ENCODE measurements at places on chromosomes 13 and 19.

- no peak for DNase-seq
- H3K4me1 ChIP-seq, result peaks cover 12% of the 10 kb centered on the region
- no peaks in the 10 kb centered on the region for H3K36me3 ChIP-seq
- H3K27ac ChIP-seq, result no peak overlapping the region
- H3K27me3 ChIP-seq, result peaks cover 21% of the 10 kb centered on the region
- no peak overlapping the region for H3K4me3 ChIP-seq
These were observed 6.9 kb upstream of the AMER2 start for GRCh38 chr13:25179011-25179410.

DNA sequence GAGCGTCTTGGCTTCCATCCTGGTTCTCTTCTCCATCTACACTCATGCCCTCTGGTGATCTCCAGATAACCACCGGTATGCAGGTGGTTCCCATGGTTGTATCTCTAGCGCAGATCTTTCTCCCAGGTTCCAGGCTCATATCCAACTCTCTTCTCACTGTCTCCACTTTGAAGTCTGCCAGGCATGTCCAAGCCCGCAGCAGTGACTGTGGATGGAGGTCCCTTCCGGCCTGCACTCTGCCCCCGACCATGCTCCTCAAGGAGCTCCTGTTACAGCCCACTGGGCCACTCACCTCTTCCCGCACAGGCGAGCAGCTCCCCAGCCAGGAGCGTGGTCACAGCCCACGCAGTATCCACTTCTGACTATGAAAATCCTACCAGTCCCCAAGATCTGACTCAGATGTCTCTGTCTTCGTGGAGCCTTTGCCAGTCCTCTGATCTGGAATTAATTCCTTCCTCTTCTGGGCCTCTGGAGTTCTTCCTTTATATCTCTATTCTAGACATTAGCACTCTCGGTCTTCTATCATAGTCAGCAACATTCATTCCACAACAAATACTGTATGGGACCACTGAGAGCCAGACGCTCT is 100.2 kb downstream of the TEX26 start:
- H3K27me3 ChIP-seq, result no peaks in the 10 kb centered on the region
- no peak for DNase-seq
- H3K4me1 ChIP-seq, result peaks cover 15% of the 10 kb centered on the region
- H3K36me3 ChIP-seq, result no peaks in the 10 kb centered on the region

- peaks cover 15% of the 10 kb centered on the region for H3K4me1 ChIP-seq
- peaks cover 2% of the 10 kb centered on the region for H3K36me3 ChIP-seq
- H3K4me3 ChIP-seq, result no peak overlapping the region
- H3K27me3 ChIP-seq, result no peaks in the 10 kb centered on the region
- DNase-seq, result no peak
These were observed 748.1 kb upstream of the SGCG start for GRCh38 chr13:22432690-22433089.

DNA sequence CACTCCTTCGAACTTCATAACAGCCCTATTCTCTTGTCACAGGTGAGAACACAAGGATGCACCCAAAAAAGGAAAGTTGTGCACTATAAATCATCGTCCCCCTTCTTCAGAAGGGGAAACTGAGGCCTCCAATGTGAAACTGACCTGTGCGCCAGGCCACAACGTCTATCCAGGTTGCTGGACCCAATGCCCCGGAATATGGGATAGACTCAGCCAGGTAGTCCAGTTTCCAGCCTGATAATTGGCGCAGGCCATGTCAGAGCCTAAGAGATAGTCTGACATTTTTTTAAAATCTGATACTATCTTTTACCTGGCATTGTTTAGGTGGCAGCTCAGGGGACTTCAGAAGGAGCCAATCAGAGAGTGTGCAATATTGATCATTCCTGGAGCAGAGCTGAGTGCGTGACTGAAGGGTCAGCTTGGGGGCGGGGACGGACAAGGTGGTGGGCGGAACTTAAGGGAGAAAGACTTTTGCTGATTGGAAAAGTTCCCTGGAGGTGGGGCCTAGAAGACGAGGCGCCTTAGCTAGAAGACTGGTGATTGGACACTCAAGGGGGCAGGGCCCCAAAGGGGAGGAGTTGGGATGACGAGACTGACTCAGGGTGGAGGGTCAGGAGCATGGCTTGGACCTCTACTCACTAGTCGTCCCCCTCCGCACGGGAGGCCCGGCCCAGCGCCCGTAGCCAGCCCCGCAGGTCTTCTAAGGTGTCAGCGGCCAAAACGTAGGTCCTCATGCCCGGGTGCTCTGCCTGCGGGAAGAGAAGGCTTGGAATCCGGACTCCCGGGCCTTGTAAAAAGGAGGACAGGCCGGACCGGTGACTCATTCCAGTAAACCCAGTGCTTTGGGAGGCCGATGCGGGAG is 8.5 kb downstream of the PLEKHA4 start:
- H3K4me1 ChIP-seq, result no peaks in the 10 kb centered on the region
- H3K27me3 ChIP-seq, result no peaks in the 10 kb centered on the region
- no peak overlapping the region for H3K4me3 ChIP-seq
- H3K27ac ChIP-seq, result no peak overlapping the region
- no peak for DNase-seq

DNA sequence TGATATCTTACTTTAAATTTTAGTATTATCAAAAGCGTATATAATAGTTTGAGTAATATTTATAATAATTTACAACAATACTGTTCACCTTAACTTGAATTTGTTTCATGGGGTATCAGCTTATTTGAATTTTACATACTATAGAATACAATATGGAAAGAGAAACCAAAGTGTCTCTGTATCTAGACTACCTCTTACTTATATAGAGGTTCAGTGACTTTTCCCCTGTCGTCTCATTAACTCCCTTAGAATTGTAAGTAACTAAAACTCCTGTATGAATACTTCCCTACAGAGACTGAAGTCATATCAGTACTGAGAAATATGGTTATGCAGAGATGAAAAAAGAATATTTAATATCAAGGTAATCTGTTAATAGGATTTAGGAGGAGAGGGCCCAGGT is 26.8 kb downstream of the COG6 start:
- H3K27me3 ChIP-seq, result no peaks in the 10 kb centered on the region
- H3K36me3 ChIP-seq, result peaks cover 32% of the 10 kb centered on the region
- H3K4me3 ChIP-seq, result no peak overlapping the region
- no peak overlapping the region for H3K27ac ChIP-seq

Data from mesothelial cell of epicardium (in vitro differentiated cells).